ENCODE measurements at places on chromosomes 4 and X. TPM values are rescaled to one million over a fixed set of nuclear protein-coding genes. Genes with fewer than 3 reads are reported as not detected.

Gene NAP1L3
- total RNA-seq: 0.57 TPM

- DNase-seq: no peak
These were observed 30.4 kb downstream of the TAF1 start for GRCh38 chrX:71396576-71396975.

Gene ARSD
- total RNA-seq: 2.5 TPM

DNA sequence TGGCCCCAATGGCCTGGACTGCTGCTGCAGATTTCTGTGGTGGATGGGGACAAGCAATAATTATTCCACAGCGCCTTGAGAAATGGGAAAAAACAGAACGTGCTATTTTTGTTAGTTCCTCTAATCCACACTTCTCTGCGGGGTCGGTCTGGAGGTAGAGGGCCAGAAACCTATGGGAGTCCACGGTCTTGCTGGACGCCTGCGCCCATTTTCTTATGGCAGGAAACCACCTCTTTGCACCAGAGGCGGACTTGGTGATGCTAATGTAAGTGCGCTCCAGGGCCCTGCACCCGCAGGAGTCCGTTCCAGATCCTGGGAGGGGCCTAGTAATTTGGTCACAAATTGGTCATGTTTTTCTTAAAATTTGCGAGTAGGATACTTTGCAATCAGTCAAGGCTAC is 25.9 kb upstream of the CLDN24 start:
- no peak for DNase-seq

Gene BMPR1B
- total RNA-seq: not detected

DNA sequence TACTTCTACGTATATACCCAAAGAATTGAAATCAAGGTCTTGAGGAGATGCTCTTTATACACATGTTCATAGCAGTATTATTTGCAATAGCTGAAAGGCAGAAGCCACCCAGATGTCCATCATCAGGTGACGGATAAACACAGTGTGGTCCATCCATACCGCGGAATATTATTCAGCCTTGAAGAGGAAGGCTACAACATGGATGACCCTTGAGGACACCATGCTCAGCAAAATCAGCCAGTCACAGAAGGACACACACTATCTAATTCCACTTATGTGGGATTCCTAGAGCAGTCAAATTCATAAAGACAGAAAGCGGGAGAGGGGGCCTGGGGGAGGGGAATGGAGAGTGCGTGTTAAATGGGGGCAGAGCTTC is 44.5 kb downstream of the RGS12 start:
- DNase-seq: no peak

DNA sequence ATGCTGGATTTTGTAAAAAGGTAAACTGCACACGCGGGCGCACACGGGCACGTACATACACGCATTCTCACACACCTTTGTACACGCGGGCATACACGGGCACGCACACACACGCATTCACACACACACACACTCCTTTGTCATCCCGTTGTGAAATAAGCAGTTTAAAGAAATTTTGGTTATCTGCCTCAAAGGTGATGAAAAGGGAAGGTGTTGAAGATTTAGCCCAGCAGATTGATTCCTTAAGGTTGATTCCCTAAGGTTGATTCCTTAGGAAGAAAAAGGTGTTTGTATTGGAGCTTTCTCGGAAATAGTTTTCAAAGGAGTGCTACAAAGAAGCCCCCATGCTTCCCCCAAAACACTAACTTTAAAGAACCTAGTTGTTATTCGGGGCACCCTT is 693 bp downstream of the ATP10D start:
- DNase-seq: no peak

Gene TMSB15A
- not detected for total RNA-seq

GRCh38 chr4:177308125-177308524 is 1.5 kb upstream of the NEIL3 start:
- DNase-seq: no peak

Gene APBB2
- 0.53 TPM for total RNA-seq

GRCh38 chr4:41256740-41257256 is at the start of gene UCHL1:
TSS of gene UCHL1 (plus strand) at chr4:41256928. CDS start at chr4:41256977, 49 bp downstream.
- DNase-seq: no peak

Gene SPANXA1
- total RNA-seq: not detected

DNA sequence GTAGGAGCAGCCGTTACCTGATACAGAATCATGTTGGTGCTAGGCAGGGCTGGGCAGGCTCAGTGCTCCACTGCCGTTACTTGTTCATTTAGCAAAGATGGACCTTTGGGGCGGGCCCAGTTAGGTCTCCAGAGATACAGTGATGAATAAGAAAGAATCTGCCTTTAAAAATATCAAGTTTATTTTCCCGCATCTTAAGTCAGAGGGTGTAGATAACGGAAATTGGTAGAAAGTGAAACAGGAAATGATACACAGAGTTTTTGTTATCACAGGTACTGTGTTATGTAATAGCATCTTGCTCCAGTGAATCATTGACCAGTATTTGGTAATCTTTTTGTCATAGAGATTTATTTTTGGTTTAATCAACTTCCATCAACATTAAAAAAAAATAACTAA is 5.5 kb downstream of the TMEM131L start:
- no peak for DNase-seq

Data from activated CD8-positive, alpha-beta T cell treated with anti-CD3 and anti-CD28 coated beads, Interleukin-2, amount 10 ng/mL, durations not matched to agents 7 days and 5 days (primary cell).